ENCODE measurements at places on chromosomes 12 and 14.
A peak's percentile ranks its signal among the peaks of the same experiment; 100 is the strongest.

- DNase-seq, result no peak
These were observed 5.4 kb downstream of the SDR39U1 start for GRCh38 chr14:24437020-24437735.

- DNase-seq, result no peak
These were observed 21.1 kb downstream of the SETD3 start for GRCh38 chr14:99459481-99460100.

GRCh38 chr12:105204916-105205315 is 31.1 kb downstream of the APPL2 start:
- peak; percentile 84 for DNase-seq

GRCh38 chr14:99875836-99876235 is 82.6 kb downstream of the EML1 start:
- DNase-seq, result no peak

DNA sequence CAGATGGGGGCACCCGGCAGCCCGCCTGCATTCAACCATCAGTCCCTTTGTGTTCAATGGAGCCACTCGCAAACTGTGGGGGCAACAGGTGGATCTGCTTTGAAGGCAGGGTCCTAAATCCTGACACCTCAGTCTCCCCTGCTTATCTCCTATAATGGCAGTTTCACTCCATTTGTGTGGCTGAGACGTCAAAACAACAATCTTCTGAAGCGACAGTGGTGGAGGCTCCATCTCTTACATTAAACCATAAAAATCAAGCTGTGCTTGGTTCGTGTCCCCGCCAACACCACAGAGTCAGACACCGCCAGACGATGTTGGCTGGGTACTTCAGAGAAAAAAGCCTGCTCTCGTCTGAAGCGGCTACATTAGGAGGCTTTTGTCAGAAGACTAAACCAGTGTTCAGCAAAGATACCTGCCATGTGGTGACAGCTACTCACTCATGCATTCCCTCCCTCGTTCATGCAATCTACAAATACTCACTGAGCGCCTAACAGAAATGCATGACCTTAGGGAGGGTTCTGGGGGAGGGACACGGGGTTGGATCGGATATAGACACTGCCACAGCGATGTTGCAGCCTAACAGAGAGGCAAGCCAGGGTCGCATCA is 253.9 kb downstream of the FOXN3 start:
- DNase-seq, result no peak

DNA sequence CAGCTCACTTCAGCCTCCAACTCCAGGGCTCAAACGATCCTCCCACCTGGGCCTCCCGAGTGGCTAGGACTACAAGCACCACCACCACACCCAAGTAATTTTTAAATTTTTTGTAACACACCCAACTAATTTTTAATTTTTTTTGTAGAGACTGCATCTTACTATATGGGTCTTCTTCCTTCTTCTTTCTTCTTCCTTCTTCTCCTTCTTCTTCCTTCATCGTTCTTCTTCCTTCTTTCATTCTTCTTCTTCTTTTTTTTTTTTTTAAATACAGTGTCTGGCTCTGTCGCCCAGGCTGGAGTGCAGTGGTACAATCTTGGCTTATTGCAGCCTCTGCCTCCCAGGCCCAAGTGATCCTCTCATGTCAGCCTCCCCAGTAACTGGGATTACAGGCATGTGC is 965 bp upstream of the CREBL2 start:
- no peak for DNase-seq

DNA sequence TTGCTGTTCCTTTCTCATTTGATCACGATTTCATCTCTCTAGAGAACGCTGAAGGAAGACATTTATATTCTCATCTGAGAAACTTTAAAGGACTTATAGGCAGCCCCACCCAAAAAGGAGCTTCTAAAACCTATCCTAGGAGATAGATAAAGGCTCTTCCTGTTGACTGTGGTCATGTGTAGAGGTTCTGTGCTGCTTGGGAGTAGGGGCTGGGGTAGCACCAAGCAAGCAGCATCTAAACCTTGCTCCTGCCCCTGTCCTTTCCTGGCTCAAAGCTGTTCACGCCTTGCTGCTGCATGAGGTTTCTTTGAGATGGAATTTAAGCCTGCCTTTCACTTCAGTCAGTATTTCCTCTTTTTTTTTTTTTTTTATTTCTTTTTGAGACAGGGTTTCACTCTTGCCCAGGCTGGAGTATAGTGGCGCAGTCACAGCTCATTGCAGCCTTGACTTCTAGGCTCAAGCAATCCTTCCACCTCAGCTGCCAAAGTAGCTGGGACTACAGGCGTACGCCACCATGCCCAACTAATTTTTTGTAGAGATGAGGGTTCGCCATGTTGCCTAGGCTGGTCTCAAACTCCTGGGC is 41.4 kb downstream of the RAB35 start:
- DNase-seq, result no peak

DNA sequence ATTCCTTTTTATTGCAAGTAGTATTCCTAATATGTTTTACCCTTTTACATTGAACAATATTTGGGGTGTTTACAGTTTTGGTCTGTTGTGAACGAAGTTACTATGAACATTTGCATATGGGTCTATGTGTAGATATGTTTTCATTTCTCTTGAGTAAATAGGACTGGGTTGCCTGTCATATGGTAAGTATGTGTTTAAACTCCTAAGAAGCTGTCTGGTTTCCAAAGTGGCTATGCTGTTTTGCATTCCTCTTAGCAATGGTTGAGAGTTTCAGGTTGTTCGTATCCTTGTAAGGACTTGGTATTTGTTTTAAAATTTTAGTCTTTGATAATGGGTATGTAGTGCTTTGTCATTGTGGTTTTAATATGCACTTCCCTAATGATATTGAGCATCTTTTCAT is 6.3 kb downstream of the METAP2 start:
- peak; percentile 75 for DNase-seq

GRCh38 chr14:68403191-68404145 is 389.4 kb downstream of the ZFP36L1 start:
- peak; percentile 44 for DNase-seq

DNA sequence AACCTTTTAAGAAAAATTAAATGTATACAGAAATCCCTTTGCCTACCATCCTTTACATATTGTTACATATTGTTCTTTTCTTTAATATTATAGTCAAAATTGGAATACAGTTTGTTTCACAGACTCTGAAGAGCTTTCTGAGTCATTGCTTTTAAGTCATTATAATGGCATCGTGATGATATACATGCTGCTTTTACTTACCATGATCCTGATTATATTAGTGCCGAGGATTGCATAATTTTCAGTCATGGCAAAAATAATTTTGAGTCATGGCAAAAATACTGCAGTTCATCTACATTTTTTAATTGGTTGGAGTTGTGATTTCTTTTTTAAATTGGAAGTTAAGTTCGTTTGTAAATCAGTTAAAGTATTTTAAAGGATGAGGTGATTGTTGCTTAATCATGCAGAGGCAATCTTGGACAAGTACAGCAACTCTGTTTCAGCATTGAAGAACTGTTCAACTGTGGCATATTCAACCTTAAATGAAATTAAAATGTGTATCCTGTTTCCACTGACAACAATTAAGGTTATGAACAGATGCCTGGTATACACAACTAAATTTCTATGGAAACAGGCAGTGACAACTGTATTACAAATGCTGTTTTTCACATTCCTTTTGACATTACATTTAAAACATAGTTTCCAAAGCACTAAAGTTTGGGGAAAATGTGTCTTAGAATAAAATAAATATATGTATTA is 142.3 kb downstream of the PCNX1 start:
- DNase-seq, result peak; percentile 43

- DNase-seq, result no peak
These were observed 147.4 kb downstream of the EFCAB11 start for GRCh38 chr14:89807151-89807550.

DNA sequence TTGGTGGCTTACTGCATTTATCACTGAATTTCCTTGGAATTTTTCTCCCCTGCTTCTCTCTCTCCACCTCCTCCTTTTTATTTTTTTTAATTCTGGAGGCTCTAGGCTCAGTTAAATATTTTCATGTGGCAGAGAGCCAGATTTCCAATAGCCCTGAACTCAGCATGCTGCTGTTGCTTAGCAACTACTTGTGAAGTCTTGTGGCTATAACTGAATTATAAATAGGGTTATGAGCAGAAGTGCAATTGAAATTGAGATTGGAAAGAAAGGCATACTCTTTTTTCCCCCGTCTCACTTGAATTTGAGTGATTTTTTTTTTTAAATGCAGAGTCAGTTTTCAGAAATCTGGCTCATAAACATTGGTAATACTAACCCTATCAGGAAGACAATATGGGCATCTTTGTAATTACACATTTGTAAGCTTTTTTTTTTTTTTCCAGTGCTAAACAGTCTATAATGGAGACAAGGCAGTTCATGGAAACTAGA is 38.3 kb downstream of the ATF7IP start:
- peak; percentile 86 for DNase-seq

All from astrocyte (in vitro differentiated cells and primary cell).